A549 treated with CpdA at 1 μM for 4 hours (cell line): ENCODE measurements at places on chromosomes 7 and 10. TPM values are rescaled to one million over a fixed set of nuclear protein-coding genes. Genes with fewer than 3 reads are reported as not detected.

CAMK2G gene
- total RNA-seq: 16.9 to 19.9 TPM (median 19.5 TPM) in 5 replicates

LAMB1 gene
- total RNA-seq: 118 to 182 TPM (median 130 TPM) in 5 replicates

FUOM gene
- total RNA-seq: 12.6 to 17.3 TPM (median 13.8 TPM) in 5 replicates

TRPV5 gene
- total RNA-seq: not detected in 5 replicates

TCTN3 gene
- total RNA-seq: 39.5 to 49.4 TPM (median 44.2 TPM) in 5 replicates

SERPINE1 gene
- 712 to 895 TPM (median 757 TPM) in 5 replicates for total RNA-seq

TWIST1 gene
- 1.4 to 4.2 TPM (median 3.6 TPM) in 5 replicates for total RNA-seq

DNTT gene
- total RNA-seq: not detected in 5 replicates

CYP2C9 gene
- 0.07 to 0.11 TPM in 2 of 5 replicates, not detected in the others for total RNA-seq

NRBF2 gene
- total RNA-seq: 19.3 to 26.6 TPM (median 20.4 TPM) in 5 replicates

FGF8 gene
- total RNA-seq: 0.09 to 0.27 TPM in 2 of 5 replicates, not detected in the others

UNC5B gene
- total RNA-seq: 0.53 to 0.77 TPM (median 0.70 TPM) in 5 replicates

GSDME gene
- total RNA-seq: 26.9 to 36.0 TPM (median 32.0 TPM) in 5 replicates

SCD gene
- total RNA-seq: 147 to 216 TPM (median 184 TPM) in 5 replicates

PCLO gene
- total RNA-seq: 0.70 to 2.1 TPM (median 1.1 TPM) in 5 replicates

COL1A2 gene
- not detected in 5 replicates for total RNA-seq

TRIM50 gene
- not detected in 5 replicates for total RNA-seq

VWDE gene
- 0.31 to 0.84 TPM (median 0.48 TPM) in 5 replicates for total RNA-seq

WASHC2A gene
- total RNA-seq: 11.6 to 18.3 TPM (median 13.8 TPM) in 5 replicates

SEMA3A gene
- total RNA-seq: 5.6 to 8.9 TPM (median 6.3 TPM) in 5 replicates

PRKG1 gene
- total RNA-seq: not detected in 5 replicates

C10orf67 gene
- total RNA-seq: 0.05 to 0.22 TPM (median 0.10 TPM) in 3 of 5 replicates, not detected in the others

ERVW-1 gene
- 0.03 TPM in 1 of 5 replicates, not detected in the others for total RNA-seq

WNT8B gene
- 0.03 to 0.07 TPM in 2 of 5 replicates, not detected in the others for total RNA-seq

SPDYE2 gene
- not detected in 5 replicates for total RNA-seq

PPP1R3C gene
- 13.1 to 16.9 TPM (median 15.9 TPM) in 5 replicates for total RNA-seq

FGFR2 gene
- total RNA-seq: 0.20 to 0.99 TPM (median 0.41 TPM) in 5 replicates

STEAP4 gene
- not detected in 5 replicates for total RNA-seq

SPAM1 gene
- total RNA-seq: not detected in 5 replicates

MUC3A gene
- total RNA-seq: 8.9 to 15.9 TPM (median 12.7 TPM) in 5 replicates

CCDC7 gene
- total RNA-seq: 0.68 to 1.4 TPM (median 0.84 TPM) in 5 replicates

TRA2A gene
- 69.6 to 82.8 TPM (median 74.1 TPM) in 5 replicates for total RNA-seq

ARHGEF35 gene
- total RNA-seq: 0.22 to 0.40 TPM (median 0.27 TPM) in 5 replicates
